HFF-Myc (cell line): ENCODE measurements at places on chromosomes 6 and 20.

- no peak for DNase-seq
Measured at GRCh38 chr6:97656706-97657350, 373.8 kb upstream of the MMS22L start.

DNA sequence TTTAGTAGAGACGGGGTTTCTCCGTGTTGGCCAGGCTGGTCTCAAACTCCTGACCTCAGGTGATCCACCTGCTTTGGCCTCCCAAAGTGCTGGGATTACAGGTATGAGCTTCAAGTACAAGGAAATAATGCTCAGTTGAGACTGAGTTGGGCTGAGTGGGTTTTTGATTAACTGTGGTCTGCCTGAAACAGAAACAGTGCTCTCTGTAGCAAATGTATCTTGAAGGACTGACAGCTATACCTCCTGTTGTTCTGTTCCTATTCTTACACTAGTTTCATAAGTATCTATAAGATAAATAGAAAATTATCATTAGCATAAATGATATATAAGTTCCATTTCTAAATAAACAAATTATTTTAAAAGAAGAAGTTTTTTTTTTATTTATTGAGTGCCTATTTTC is 142.8 kb upstream of the PTPRK start:
- no peak for DNase-seq

DNA sequence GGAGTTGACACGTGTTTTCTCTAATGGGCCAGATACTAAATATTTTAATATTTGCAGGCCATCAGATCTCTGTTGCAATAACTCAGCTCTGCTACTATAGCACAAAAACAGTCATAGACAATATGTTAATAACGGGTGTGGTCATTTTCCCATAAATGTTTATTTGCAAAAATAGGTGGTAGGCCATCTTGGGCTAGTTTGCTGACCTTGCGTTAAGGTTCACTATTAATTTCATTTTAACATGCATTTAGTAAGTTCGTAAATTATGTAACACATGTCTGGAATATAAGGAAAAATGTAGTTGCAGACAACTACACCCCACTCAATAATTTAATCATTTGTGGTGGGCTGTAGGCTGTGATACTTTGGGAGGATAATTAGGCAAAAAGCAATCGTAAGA is 577.8 kb downstream of the PKHD1 start:
- no peak for DNase-seq

DNA sequence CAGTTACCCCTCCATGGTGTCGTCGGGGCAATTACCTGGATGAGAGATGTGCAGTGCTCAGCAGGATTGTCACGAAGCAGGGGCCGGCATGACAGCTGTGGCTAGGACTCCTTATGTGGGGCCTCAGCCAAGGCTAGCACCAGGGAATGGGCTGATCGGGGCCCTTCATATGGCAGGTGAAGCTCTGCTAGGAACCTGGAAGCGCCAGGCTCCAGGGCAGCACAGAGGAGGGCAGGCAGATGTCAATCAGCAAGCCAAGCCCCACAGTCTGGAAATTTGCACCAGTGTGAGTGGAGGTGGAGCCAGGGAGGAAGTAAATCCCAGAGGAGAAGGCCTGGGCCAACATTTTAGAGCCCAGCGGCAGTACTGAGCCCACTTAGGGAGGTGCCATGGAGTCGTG is 21.2 kb downstream of the SYNDIG1 start:
- DNase-seq, result no peak

DNA sequence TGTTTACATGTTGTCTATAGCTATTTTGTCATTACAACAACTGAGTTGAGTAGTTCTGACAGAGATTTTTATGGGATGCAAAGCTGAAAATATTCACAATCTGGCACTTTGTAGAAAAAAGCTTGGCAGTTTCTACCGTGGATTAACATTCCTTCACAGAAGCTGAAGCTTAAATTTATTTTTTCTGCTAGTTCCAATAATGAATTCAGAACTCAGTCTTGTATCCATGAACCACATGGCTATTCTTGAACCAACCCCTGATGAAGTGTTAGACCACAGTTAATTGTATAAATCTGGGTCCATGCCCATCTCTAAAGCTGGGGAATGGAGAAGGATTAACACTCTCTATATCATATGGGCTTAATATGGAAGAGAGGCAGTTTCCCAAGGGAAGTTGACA is 743.8 kb upstream of the FLRT3 start:
- DNase-seq, result no peak

DNA sequence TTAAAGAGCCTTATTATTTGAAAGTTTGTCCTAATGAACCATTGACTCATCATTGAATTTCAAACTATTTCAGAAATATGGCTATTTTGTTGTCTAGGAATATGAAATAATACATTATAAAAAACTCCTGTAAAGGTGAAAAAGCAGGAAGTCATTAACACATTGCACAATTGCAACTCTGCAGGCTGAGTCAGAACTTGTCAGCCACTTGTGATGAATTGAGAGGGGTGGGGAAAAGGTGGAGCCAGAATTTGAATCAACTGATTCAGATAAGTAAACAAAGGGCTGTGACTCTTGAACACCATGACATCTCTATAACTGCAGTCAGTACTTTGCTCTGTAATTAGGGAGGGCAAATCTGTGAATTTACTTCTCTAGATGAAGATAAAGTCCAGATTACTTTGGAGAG is 6.0 kb downstream of the C6orf141 start:
- DNase-seq, result no peak

DNA sequence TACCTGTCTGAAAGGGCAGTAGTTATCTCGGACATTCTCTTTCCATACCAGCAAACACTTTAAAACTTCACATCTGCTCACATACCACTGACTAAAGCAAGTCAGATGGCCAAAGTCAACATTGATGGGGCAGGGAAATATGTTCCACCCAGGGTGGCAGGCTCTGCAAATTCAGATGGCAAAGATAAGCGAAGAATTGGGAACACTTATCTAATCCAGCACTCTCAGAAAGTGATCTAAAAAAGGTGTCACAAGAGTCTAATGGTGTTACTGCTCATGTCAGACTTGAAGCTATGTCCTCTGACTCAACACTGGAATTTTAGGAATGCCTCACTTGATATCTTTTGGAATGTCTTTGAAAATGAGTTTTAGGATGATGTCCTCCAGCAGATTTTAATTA is 1086.2 kb downstream of the KIF16B start:
- DNase-seq, result no peak

- peak; percentile 84 for DNase-seq
Measured at GRCh38 chr6:56370561-56371211, 123.3 kb upstream of the COL21A1 start.

GRCh38 chr20:42987376-42988114 is 202.2 kb downstream of the PTPRT start:
- no peak for DNase-seq

GRCh38 chr6:156113631-156114030 is 658.0 kb upstream of the NOX3 start:
- no peak for DNase-seq

DNA sequence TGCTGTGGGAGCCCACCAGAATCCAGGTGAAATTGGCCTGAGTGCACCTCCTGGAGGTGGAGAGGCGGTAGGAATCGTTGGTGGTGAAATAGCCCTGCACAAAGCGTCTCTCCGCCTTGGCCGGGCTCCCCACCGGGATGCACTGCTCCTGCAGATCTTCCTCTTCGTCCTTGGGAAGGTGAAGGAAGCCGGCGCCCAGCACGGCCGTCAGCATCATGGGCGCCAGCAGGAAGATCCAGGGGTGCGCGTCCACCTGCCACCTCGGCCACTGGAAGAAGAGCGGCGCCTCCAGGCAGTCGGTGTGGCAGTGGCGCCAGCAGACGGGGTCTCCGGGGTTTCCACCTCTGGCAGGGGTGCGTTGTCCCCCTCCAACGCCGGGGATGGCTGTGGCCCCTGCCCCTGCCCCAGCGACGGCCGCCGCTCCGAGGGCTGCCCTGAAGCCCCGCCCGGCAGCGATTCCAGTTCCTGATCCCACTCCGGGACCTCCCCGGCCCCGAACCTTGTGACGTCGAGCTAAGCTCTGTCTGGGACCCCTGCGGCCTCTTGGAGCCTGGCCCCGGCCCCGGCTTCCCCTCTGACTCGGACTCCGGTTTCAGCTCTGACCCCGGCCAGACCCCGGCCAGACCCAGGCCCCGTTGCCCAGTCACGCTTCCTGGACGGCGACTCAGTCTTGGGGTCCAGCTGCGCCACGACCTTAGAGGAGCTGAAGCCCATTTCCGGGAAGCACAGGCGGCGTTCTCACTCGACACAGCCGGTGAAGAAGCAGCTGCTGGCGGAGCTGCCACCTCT is 91.9 kb downstream of the CD164 start:
- no peak for DNase-seq

DNA sequence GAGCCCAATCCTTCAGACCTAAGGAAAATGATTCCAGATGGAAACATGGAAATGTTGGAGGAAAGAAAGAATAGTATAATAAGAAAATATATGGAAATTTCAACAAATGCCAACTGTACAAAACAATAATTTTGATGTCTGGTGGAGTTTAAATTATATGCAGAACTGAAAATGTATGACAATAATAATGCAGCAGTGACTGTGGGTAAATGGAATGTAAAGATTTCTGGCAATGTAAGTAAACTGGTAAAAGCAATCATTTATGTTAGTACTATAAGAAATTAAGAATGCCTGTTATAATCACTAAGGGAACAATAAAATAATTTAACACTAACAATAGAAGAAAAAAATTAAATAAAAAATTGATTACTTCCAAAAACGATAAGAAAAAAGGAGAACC is 89.0 kb downstream of the EDN1 start:
- no peak for DNase-seq

DNA sequence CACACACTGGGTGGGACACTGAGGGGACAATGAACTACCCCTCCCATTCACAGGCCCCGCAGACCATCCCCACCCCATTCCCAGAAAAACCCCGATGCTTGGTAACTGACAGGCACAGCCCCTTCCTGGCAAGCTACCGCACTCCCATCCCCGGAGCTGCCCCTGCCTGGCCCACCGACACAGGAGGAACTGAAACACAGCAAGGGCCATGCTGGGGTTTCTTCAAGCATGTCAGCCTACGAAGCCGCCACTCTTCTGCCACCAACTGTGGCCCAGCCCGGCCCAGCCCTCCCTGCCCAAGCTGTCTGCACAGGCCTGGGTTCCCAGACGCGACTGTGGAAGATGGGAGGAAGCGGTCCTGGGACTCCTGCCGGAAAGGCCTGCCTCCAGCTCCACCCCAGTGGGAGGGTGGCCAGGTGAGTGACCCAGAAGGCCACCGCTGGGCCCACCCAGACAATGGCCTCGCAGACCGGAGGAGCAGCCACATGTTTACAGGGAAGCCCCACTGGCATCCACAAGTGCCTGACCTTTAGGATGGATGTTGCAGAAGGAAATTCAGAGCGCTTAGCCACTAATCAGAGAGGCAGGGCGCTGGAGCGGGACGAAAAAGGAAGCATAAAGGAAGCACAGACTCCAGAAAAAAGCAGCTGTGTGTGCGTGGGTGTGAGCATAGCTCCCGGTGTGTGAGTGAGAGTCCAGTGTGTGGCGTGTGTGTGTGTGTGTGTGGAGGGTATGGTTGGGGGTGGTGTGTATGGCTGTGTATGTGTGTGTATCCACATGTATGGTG is 91.6 kb downstream of the PRND start:
- DNase-seq, result no peak

DNA sequence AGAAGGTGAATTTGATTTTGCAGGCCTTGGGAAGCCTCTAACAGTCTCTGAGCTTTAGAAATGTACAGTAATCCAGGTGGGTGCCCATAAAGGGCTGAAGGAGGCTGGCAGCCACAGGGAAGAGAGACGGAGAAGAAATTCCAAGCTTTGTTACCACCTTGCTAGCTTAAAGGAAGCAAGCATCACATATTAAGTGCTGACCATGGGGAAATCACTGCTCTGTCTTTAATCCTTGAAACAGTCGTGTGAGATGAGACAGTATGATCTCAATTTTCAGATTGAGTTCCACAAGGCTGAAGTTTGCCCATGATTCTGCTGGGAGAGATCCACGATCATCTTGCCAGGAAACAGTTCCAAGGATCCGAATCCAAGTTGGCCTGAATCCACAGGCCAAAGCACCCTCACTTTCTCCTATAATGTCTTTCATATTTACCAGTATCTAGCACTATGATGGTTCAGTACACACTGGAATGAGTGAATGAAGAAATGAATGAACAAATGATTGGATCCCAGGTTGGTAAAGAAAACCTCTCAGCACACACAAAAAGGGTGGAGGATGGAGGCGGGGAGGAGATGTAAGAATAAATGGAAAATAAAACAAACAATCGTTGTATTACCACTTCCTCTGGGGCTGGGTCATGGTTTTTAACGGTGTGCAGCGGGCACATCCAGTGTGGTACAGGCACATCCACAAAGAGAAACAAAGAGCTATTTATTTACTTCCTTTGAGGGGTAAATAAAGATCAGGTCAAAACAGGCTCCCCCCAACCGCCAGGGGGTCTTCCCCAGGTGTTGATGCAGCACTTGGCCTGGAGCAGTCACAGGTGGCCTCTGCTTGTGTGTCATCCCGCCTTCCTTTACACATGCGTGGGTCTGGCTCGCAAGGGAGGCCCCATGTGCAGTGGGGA is 28.2 kb upstream of the TAF8 start:
- no peak for DNase-seq

- DNase-seq, result no peak
Measured at GRCh38 chr20:46221256-46221833, 87.0 kb downstream of the CDH22 start.

- no peak for DNase-seq
Measured at GRCh38 chr6:25369433-25370177, 90.4 kb downstream of the CARMIL1 start.

- peak; percentile 30 for DNase-seq
Measured at GRCh38 chr6:28903686-28904085, 20.1 kb downstream of the TRIM27 start.

- DNase-seq, result no peak
Measured at GRCh38 chr6:16238057-16238962, at the start of gene GMPR. Gene GMPR (plus strand): TSS chr6:16238587. CDS start chr6:16238694, 107 bp downstream.

DNA sequence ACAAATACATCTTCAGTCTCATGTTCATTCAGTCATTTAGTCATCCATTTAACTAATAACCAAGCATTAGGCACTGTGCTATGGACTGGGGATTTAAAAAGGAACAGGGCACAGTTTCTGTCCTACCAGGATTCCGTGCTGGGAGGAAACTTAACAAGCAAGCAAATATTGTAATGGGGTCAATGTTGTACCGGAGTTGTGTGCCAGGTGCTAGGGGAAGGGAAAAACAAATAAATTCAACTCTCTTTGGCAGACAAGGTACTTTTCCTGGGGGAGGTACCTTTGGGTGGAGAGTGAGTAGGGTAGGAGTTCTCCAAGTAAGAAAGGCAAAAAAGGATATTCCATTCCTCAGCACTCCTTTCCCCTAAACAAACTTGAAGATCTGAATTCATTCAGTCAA is 90.3 kb downstream of the OLIG3 start:
- no peak for DNase-seq

GRCh38 chr6:1749041-1749440 is 139.3 kb downstream of the FOXC1 start:
- DNase-seq, result no peak
